ENCODE measurements at places on chromosomes 7 and 10. TPM values are rescaled to one million over a fixed set of nuclear protein-coding genes. Genes with fewer than 3 reads are reported as not detected.

DNA sequence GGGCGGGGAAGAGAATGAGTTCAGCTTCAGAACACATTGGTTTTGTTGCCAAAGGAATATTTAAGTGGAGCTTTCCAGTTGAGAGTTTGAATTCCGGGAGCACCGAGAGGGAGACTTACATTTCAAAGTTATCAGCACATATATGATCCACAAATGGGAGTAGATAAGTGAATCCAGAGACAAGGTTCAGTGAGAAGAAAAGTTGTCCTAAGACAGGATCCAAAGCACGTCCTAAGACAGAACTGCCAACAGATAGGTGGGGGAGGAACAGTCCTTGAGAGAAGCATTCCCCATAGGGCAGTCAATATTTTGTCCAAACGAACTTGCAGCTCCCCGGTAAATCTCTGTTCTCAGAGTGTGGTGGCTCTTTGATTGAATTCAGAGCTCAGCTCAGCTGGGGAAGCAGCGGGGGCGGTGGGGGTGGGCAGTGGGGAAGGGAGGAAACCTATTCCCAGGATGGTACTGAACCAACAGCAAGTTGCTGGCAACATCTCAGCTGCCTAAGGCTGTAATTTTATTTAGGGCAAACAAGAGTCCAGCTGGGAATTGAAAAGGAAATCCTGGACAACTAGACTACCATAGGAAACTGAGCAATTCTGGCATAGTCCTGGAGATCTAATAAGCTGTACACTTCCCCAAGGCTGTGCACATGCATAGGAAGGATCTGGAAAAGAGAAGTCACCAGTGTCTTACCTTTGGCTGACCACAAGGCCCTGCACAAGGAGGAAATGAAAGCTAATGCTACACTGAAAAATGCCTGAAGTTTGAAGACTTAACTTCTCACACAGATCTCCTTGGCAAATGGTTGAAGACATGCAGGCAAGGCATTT lies 94.2 kb upstream of the CXCL12 start:
- DNase-seq = no peak

The ITGB8 gene
- 13.8 TPM for total RNA-seq

DNA sequence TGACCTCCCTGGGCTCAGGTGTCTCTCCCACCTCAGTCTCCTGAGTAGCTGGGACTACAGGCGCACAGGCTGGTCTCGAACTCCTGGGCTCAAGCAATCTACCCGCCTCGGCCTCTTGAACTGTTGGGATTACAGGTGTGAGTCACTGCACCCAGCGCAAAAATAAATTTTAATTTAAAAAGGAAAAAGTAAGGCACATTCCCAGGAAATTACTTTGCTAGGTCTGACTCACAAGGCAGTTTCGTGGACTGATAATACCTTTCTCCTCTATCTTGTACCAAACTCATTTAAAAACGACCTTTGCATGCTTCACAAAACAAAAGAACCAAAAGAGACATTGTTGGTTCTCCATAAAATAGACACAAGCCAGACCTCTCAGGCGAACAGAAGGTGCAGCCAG lies 29.7 kb downstream of the PARP12 start:
- peak; percentile 64 for DNase-seq

DNA sequence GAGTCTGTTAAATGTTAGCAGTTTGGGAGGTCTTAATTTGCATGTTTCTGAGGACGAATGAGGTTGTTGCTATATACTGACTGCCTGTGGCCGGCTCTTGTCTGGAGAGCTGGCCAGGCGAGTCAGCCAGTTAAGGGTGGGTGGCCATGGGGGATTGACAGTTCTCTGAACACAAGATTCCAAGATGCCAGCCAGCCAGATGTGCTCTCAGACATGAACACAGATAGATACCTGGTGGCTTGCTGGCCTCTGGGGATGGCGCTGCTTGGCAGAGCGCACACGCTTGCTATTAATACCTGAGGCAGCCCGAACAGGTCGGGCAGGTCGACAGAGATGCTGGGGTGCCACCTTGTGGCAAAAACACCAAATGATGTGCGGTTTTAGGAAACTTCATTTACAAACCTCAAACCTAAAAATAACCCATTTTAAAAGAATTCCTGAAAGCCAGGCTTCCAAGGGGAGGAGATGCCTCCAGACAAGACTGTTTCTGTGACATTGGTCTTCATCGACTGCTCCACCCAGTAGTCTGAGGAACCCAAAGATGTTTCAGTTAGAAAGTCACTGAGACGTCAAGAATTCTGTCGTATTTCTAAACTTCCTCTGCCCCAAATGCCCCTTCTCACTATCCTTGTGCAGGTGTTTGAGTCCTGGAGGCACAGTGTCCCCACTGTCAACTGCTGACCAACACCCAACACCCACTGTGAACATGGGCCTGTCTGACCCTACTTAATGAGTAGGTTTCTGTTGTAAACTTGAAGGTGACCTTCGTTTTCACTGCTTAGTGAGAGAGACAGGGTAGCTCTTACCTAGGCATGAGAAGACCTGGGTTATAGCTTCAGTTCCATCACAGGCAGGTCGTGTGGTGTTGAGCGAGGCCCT lies 123.4 kb downstream of the NT5C2 start:
- DNase-seq = peak; percentile 62

DNA sequence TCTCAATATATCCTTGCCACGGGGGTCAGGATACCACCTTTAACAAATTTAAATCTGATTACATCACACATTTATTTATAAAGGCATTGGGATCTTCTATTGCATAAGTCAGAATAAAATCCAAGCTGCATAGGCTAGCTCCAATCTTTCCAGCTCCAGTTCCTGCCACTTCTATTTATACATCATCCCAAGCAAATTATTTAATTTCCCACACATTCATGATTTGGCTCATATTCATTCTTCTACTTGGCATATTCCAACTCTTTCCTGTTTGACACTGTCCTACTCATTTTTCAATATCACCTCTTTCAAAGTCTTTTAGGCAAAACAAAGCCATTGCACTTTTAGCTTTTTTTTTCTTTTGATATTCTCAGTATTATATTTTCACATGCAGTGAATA lies 579.0 kb upstream of the FZD8 start:
- DNase-seq = no peak

- DNase-seq = peak; percentile 6
Measured at GRCh38 chr7:28042721-28043120, 137.9 kb downstream of the JAZF1 start.

The SND1 gene
- total RNA-seq = 138 TPM

- DNase-seq = peak; percentile 48
Measured at GRCh38 chr10:93481637-93482144, 443 bp downstream of the MYOF start.

- no peak for DNase-seq
Measured at GRCh38 chr7:43847496-43847895, 21.8 kb downstream of the MRPS24 start.

DNA sequence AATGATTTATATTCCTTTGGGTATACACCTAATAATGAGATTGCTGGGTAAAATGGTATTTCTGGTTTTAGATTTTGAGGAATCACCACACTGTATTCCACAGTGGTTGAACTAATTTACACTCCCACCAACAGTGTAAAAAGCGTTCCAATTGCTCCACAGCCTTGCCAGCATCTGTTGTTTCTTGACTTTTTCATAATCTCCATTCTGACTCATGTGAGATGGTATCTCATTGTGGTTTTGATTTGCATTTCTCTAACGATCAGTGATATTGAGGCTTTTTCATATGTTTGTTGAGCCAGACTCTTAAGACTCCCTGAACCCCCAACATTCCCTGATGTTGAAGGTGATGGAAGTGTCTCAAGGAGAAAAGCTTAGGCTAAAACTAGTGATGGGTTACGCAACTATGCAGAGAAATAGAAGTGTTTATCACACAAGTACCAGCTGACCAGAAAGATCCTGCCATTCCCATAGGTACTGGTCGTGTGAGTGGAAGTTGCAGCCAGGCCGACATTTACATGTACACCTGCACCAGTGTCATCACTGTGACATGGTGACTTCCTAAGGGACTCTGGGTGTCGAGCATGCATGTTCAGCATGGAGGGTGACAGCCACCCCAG lies 711.2 kb upstream of the NRP1 start:
- peak; percentile 28 for DNase-seq

The FIGNL1 gene
- 18.1 TPM for total RNA-seq

The HOXA2 gene
- total RNA-seq = not detected

GRCh38 chr10:556971-557637 lies 132.4 kb downstream of the DIP2C start:
- DNase-seq = no peak

DNA sequence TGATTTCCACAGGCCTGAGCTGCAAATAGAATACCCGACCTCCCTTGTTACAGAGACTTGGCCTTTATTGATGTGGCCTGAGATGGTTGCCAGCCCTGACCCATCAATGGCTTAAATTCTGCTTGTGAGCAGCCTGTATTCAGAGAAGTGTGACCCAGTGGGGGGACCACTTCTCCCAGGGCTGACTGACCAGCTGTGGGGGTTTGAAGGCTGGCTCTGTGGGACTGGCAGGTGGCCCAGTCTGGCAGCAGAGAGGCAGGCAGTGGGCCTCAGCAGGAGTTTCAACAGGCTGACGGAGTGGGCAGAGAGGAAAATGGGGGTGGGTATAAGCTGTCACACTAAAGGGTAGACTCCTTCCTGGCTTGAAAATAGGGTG lies 12.2 kb upstream of the PPIF start:
- no peak for DNase-seq

The CACNA2D1 gene
- 1.1 TPM for total RNA-seq

DNA sequence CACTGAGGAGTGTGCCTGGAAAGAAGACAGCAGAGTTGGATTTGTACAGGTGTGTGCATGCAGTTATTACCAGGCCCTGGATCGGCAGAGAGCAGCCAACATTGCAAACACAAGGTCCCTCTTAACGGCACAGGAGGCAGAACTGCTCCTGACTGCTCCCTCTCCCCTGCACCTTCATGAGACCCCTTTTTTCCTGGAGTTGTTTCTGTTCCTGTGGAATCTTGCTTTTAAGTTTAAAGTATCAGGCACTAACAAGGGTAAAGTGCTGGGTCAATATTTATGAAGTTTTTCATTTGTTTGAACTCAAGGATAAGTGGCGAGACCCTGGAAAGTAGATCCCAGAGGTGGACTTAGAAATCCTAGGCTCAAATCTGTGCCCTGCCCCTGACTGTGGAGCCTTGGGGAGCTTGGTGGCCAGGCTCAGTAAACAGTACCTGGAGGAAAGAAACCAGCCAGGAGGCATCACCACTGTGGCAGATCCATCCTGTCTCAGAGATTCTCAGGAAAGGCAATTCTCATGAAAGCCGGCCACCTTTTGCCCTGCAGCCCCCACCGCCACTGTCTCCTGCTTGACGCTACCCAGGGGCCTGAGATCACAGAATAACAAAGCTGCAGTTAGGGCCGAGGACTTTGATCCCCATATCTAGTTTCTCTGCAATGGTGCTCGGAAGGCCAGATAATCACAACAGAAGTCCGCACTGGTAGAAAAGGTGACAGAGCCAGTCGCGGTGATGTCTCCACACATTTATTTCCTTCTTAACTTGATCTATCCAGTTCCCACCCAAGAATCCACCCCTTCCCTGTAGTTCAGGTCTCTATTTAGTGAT lies 36.7 kb downstream of the DDC start:
- no peak for DNase-seq

DNA sequence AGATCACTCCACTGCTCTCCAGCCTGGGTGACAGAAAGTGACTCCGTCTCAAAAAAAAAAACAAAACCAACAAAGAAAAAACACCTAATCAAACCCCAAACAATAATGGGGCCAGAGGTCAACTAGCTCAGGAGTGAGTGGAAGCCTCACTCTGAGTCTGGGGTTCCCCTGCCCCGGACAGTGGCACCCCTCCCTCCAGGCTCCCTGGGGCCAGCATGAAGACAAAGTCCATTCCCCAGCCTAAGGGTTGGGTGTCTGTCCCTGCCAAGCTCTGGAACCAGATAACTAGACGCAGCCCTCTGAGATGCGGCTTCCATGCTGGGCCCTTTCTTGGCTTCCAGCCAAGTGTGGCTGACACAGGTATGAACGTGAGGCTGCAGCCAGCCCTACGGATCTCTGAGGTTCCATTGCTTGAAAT lies 1.7 kb upstream of the FUOM start:
- DNase-seq = peak; percentile 15

DNA sequence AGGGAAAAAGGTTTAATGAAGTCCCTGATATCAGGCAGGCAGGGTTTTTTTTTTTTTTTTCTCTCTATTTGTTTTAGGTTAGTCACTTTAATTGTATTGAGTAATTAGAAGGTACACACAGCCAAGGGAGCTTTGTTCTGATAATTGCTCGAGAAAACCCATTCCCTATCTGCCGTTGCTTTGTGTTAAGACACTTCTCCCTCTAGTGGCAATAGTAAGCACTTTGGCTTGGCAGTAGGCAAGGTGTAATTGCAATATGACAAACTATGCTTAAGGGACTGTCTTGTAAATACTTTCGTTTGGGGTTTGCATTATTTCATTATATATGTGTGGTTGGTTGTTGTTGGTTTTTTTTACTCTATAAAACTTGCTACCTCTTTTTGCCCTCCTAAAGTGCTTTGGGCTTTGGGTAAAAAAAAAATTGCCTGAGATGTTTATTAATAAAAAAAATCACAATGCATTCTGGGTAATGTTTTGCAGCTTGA lies 113.4 kb downstream of the BTRC start:
- peak; percentile 95 for DNase-seq

The OR2A1 gene
- not detected for total RNA-seq

DNA sequence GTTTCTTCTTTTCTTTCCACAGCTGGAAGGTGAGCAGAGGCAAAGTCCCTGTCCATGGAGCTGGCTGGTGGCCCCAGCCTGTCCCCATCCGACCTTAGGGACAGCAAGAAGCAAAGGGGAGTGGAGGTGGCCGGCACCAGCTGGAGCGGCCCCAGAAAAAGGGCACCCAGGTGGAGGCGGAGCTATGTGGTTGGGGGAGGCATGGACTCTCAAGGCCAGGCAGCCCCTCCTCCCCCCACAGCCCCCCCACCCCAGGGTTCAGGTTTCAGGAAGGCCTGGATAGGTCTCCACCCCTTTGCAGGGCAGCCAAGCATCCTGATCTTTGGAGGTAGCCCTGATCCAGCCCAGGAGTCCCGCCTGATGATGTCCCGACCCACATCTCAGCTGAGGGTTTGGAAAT lies at the start of gene SSC4D:
Gene SSC4D (minus strand): TSS at position 161 of the 400 bp plus-strand sequence. CDS start 5,258 bp downstream, outside the sequence.
- no peak for DNase-seq

- DNase-seq = no peak
Measured at GRCh38 chr7:133822868-133823552, 304.1 kb upstream of the LRGUK start.

The TRIM73 gene
- total RNA-seq = 0.38 TPM

GRCh38 chr10:88322324-88323063 lies 260.6 kb downstream of the RNLS start:
- no peak for DNase-seq

DNA sequence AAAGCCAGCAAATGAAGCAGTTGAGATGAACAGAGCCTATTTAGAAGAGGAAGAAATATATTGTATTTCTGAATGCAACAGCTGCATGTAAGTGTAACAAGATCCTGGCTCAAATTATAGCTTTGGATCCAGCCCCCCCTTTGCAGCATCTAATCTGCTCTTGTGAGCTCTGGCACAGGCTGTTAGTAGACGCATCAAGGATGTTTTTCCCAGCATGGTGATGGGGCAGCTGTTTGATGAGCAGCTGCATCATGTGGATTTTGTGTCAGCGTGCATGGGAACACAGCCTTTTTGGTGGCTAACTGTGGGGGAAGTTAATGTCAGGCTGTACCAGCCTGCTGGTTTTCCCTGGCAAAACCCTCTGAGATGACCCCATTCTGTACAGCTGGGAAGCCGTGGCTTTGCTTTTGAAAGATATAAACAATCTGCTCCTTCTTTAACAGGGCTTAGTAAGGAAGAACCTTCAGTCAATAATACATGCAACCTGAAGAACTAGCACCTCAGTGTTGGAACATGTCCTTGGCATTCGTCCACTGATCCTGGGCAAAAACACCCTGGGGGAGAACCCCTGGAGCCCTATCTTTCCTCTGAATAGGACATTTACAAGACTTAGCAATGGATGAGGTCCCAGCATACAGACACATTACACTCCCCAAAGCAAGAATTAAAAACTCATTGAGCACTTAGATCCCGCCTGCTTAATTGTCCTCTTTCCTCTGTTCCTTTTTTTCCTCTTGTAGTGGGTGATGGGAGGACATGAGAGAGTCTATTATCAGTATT lies 70.6 kb downstream of the NPS start:
- no peak for DNase-seq
